Stimulated activated CD8-positive, alpha-beta memory T cell treated with anti-CD3 and anti-CD28 coated beads, Interleukin-15, amount 100 ng/mL, for 48 hours (primary cell): ENCODE measurements at places on chromosomes 7 and 10.

DNA sequence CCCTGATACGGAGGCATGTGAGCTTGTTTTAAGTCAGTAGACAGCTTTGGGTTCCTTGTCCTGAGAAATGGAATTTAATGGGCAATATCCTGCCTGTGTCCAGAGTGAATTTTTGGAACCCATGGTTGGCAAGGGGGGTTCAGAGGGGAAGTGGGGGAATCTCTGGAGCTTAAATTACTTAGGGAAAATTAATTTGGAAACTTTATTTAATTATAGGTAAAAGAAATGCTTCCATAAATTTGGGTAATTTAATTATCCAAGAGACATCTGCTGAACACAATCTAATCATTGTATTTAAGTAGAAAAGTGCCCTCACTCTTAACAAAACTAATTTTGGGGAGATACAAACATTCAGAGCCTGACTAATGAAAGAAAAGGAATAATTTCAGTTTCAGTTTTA, 99.7 kb downstream of the PLXNA4 start:
- no peak for DNase-seq

- DNase-seq: no peak
Observed at GRCh38 chr7:80624763-80625162, 13.7 kb upstream of the CD36 start.

DNA sequence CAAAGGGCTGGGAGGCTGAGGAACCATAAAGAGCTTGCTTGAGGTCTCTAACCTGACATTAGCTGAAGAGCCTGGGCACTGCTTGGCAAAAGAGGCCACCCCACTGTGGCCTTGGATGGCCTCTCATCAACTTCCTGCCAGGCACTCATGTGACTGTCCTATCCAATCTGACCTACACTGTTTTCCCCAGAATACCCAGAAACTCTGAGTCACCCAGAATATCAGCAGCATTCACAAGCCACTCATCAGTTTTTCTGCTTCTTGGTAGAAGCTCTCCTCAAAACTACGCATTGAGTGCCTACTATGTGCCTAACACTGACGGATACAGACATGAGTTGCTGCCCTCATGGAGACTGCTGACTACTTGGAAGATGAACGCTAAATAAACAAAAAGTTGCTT, 4.1 kb upstream of the NT5C2 start:
- peak; percentile 20 for DNase-seq

DNA sequence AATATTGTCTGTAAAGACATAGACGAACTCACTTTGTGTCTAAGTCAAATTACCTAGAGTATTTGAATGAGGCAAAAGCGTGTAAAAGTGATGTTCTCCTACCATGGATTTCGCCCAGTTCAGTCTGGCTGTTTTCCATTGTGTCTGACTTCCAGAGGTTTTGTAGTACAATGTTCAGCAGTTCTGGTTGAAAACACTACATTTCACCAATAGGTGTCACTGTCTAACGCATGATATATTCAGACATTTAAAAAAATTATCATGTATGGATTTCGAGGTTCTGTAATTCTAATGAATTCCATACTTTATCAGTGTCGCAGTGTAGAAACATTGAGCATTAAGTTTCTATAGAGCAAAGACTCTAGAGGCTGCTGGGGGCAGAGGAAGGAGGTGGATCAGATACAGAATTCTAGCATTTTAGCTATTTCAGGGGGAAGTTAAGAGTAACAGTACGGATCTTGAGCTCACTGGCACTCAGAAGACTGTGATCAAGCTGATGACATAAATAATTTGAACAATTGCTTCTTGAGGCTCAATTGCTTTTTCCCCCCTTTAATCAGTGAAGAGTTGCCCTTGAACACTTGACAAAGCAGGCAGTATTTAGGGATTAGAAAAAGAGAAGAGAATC, 196.9 kb upstream of the RHOBTB1 start:
- no peak for DNase-seq

GRCh38 chr7:130879191-130879590, 145.2 kb upstream of the KLF14 start:
- no peak for DNase-seq

DNA sequence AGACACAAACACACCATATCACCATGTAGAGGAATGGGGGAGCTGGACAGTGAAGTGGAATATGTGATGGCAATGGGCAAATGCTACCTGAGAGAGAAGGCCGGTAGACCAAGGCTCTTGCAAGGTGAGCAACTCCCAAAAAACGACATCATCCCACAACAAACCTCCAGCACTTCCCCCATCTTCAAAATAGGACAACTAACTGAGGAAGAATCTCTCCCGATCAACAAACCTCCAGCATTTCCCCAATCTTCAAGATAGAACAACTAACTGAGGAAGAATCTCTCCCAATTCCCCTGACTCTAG, 387.2 kb downstream of the PARD3 start:
- DNase-seq: no peak

- no peak for DNase-seq
Observed at GRCh38 chr10:5402798-5403197, 1.8 kb downstream of the TUBAL3 start.

- no peak for DNase-seq
Observed at GRCh38 chr10:68895041-68895440, 6.1 kb upstream of the DDX50 start.
